ENCODE measurements at places on chromosomes 1 and 21.
A peak's percentile ranks its signal among the peaks of the same experiment; 100 is the strongest.

- no peak for DNase-seq
Observed at GRCh38 chr1:95396557-95396956, 162.5 kb downstream of the RWDD3 start.

- no peak for DNase-seq
Observed at GRCh38 chr21:33797565-33797964, 118.0 kb downstream of the ATP5PO start.

DNA sequence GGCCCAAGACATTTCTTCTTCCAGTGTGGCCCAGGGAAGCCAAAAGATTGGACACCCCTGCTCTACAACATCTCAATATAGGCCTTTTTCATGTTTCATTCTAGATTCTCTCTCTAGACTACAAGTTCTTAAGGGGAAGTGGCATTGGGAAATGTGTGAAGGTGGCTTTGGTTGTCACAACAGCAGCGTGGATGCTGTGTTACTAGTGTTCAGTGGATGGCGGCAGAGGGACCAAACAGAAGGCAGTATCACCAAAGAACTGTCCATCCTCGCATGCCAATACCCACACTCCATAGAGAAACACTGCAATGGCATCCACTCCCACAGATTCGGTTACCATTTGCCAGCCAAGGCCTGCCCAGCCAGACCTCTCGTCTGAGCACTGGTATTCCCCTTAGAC, 24.3 kb upstream of the IFNAR2 start:
- peak; percentile 58 for DNase-seq

GRCh38 chr1:93708734-93709481, 27.3 kb upstream of the BCAR3 start:
- peak; percentile 12 for DNase-seq

GRCh38 chr1:228465571-228466146, 21.5 kb upstream of the RNF187 start:
- peak; percentile 35 for DNase-seq

GRCh38 chr1:232915212-232915611, 35.2 kb upstream of the NTPCR start:
- no peak for DNase-seq

GRCh38 chr1:2227346-2228156, 568 bp upstream of the SKI start:
- peak; percentile 96 for DNase-seq

DNA sequence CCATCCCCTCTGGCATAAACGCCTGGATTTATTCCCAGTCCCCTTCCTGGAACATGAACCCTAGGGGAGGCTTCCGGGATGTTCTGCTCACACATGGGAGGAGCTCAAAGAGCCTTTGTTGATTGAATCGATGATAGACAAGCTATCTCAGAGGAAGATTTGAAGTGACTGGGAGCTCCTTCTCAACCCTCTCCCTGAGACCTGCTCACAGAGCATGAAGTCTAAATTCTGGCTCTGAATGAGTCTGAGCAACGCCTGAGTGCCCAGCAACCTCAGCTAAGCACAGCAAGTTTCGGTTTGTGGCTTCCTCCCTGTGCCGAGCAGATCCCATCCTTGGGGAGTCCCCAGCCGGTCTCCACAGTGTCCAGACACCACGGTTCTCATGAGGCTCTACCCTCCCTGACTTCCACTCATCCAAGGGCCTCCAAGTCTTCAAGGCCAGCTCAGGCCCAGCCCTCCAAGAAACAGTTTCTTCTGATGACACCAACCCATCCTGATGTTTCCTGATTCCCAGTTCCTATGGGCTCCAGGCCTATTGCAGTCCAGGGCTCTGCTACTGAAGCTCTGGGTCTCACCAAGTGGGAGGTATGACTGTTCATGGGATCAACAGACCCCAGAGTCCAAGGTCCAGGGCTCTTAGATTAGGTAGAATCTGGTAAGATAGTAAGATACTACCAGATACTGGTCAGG, 190.8 kb downstream of the DYRK1A start:
- no peak for DNase-seq

DNA sequence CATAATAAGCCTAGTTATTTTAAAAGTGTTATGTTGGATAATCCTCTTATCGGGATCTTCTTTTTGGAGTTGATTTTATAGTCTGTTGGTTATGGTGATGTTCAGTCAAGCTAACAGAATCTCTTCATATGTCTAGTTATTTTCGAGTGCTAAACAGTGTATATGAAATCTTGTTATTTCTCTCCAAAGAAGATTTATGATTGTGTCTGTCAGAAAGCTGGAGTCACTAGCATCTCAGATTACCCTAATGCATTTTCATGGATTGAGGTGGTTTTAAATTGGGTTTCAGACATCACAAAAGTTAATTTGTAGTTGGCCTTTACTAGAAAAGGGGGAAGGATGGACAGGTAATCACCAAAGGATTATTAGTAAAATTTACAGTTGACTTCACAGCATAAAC, 13.3 kb downstream of the MAEL start:
- no peak for DNase-seq

DNA sequence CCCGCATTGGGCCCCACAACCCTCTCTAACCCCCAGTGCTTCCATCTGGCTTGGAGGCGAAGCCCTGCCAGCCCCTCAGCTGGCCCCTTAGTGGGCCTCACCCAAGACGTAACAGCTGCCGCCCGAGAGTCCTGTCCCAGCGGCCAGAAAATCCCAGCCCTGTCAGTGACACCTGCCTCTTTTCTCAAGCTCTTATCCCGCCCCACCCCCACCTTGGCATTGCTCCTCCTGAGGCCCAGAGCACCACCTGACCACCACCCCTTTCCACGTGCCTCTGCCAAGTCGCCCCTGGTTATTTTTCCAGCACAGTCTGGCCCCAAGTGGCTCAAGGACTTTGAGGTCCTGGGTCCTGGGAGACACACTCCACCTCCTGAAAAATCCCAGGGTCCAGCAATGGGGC, 5.9 kb upstream of the CTRC start:
- peak; percentile 12 for DNase-seq

DNA sequence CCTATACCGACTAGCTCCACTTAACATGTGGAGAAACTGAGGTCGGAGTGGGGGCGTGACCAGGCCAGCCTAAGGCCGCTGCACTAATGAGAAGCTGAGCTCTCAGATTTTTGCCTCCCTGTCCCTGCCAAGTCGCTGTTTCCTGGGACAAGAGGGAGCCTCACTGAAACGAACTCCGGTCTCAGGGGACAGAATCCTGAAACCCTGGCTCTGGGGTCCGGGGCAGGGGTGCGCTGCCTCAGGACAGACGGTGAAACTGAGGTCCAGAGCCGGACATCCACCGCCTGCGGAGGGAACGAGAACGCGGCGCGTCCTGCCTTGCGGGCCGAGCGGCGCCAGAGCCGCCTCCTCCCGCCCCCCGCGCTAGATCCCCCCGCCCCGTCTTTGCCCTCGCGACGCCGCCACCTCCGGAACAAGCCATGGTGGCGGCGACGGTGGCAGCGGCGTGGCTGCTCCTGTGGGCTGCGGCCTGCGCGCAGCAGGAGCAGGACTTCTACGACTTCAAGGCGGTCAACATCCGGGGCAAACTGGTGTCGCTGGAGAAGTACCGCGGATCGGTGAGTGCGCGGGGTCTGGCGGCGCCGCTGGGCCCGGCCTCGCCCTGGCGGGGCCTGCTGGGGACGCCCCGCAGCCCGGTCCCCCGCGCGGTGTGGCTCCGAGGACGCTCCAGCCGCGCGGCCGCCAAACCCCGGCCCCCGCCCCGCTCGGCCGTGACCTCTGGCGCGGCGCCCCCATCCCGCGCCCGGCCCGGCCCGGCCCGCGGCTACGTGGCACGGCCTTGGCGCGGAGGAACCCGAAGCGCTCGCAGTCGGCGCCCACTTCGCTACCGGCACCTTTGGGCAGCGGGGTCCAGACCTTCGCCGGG, at the start of gene GPX7:
Gene GPX7 (plus strand): TSS at position 381 of the 865 bp plus-strand sequence. CDS start 39 bp downstream, at position 420.
- peak; percentile 69 for DNase-seq

- DNase-seq = peak; percentile 24
Observed at GRCh38 chr1:240691909-240692705, 80.2 kb upstream of the GREM2 start.

GRCh38 chr1:225735252-225736149, 42.1 kb upstream of the SRP9 start:
- no peak for DNase-seq

DNA sequence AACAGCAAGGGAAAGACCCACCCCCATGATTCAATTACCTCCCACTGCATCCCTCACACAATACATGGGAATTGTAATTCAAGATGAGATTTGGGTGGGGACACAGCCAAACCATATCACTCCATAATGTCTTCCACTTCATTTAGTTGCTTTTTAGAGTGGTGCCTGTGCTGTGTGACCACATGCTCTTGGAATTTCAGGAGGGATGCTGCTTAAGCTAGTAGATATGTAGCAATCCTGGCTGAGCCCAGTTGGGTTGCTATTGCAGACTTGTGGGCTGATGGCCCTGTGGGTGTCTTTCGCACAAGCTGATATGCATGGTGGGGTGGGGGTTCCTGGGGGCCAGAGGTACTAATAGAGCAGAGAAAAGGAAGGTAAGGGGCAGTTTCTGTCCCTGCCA, 160.4 kb upstream of the SYT6 start:
- no peak for DNase-seq

GRCh38 chr1:87942165-87942564, 613.5 kb downstream of the LMO4 start:
- DNase-seq = no peak

DNA sequence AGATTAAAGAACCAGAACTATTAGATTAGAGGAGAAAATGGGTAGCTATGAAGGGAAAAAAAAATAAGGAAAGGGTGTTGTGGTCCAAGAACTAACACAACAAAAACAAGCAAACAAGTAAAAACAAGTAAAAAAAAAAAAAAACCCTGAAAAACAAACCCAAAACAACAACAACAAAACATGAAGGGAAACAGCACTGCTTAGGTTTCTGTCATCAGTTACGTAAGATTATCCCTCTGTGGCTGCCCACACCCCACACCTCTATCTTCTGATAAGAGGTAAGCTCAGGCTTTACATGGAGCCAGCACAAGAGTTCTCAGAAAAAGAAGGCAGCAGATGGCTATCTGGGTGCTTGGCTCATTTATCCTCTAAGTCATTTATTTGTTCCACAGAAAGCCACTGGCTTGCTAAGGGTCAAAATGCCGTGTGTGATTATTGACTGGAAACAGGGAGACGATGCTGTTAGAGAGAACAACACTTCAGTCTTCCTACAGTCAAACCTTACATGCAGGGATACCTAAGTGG, 57.5 kb downstream of the KIAA0319L start:
- peak; percentile 50 for DNase-seq

DNA sequence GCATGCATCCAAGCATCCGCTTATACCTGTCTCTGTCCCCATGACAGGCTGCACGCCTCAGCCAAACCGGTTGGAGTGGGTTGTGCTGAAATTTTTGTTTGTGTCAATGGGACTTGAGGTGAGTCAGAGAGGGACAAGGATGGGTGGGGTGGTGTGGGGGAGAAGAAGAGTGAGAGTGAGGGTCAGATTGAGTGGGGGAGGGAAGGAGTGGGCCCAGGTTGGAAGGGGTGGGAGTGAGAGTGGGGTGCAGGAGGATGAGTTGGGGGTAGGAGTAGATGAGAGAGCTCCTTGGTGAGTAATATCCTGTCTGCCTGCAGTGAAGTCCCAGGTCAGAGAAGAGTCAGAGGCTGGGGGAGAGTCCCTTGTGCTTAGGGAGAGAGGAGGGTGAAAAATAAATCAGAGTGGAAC, 3.3 kb upstream of the NECTIN4 start:
- DNase-seq = no peak

DNA sequence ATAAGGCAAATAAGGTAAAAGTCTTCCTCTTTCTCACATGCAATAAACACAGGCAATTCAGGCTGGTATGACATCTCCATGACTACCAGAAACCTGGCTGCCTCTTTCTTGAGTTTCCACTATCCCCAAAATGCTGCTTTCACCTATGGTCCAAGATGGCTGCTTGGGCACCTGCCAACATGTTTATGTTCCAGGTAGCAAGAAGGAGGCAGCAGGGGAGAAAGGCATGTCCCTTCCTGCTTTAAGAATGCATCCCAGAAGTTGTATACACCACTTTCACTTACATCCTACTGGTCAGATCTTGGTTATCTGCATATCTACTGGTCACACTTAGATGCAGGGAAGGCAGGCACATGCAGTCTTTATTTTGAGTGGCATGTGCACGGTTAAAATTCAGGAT, 19.4 kb upstream of the ACOT11 start:
- no peak for DNase-seq

- DNase-seq = no peak
Observed at GRCh38 chr1:29712284-29712651, 475.9 kb downstream of the PTPRU start.
